Ureter (tissue), 1 donor: ENCODE measurements at places on chromosomes 5 and 9.

DNA sequence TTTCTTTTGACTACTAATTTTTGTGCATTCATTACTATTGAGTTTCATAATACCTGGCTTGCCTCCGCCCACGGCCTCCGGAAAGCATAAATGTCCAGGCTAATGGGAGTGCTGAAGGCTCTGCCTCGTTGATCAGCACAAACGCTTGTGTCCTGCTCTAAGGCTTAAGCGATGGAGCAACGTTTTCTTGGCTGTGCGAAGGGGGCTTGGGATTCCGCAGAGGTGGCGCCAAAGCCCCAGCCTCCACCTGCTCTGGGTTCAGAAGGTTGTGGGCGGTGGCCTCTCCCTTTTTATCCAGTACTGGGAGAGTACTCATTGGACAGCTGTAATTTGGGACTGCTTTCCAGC, 19.7 kb downstream of the ANXA2R start:
- DNase-seq: no peak

DNA sequence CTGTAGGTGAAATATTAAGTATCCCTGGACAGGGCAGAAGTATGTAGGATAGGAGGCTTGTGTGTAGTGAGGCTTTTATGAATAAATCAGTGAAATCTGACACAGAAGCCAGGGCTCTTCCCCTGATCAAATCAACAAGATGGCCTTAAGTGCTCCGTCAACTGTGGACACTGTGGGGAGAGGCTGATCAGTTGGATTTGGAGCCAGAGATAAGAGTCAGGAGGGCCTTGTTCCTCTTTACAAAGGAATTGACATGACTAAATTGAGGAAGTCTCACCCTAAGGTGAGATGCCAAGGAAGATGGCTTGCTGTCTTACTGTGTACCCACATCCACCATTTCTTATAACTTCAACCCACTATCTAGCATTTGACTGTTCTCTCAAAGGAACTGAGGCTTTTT, 91.6 kb upstream of the PRRC1 start:
- no peak for DNase-seq

- no peak for DNase-seq
Measured at GRCh38 chr5:169694091-169694625, 57.1 kb downstream of the DOCK2 start.

GRCh38 chr9:109401169-109401989, 80.5 kb upstream of the EPB41L4B start:
- DNase-seq: no peak

DNA sequence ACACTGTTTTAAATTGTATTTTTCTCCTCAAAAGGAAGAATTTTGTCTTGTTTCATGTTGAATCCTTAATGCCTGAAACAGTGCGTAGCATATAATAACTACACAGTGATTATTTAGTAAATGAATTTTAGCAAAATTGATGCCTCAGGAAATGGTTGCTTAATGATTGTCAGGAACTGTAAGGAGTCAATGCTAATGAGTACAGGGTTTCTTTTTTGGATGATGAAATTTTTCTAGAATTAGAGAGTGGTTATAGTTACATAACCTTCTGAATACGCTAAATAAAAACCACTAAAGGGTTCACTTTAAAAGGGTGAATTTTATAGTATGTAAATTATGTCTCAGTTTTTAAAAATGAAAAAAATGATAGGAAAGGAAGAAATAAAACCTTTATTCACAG, 14.9 kb downstream of the FAM151B start:
- DNase-seq: no peak

- DNase-seq: no peak
Measured at GRCh38 chr9:109797006-109797405, 17.0 kb downstream of the PALM2AKAP2 start.

DNA sequence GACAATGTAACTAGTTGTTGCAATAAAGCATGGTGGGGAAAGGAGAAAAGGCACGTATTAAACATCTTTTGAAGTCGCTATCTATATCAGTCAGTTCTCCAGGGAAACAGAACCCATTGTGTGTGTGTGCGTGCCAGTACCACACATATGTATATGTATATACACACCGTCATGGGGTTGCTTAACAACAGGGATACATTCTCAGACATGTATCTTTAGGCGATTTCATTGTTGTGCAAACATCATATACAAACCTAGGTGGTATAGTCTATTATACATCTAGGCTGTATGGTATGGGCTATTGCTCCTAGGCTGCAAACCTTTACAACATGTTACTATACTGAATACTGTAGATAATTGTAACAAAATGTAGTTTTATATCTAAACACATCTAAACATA, 2.3 kb downstream of the CDKN2B-AS1 start:
- no peak for DNase-seq

DNA sequence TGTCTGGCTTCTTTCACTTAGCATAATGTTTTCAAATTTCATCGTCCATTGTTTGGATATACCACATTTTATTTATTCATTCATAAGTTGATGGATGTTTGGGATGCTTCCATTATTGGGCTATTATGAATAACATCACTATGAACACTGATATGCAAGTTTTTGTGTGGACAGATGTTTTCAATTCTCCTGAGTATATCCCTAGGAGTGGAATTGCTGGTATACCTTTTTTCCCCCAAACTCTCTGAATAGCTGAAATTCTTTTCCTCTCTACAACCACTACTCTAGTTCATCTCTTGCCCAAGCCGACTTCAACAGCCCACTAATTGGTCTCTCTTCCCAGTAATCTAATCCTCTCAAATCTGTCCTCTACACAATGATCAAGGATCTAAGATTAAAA, 4.7 kb upstream of the ZFR start:
- DNase-seq: no peak

GRCh38 chr9:81824802-81825730, 103.2 kb upstream of the SPATA31D4 start:
- no peak for DNase-seq

- DNase-seq: no peak
Measured at GRCh38 chr5:32753051-32753450, 41.9 kb downstream of the NPR3 start.

- DNase-seq: no peak
Measured at GRCh38 chr5:106489004-106489403, 1181.7 kb downstream of the EFNA5 start.

DNA sequence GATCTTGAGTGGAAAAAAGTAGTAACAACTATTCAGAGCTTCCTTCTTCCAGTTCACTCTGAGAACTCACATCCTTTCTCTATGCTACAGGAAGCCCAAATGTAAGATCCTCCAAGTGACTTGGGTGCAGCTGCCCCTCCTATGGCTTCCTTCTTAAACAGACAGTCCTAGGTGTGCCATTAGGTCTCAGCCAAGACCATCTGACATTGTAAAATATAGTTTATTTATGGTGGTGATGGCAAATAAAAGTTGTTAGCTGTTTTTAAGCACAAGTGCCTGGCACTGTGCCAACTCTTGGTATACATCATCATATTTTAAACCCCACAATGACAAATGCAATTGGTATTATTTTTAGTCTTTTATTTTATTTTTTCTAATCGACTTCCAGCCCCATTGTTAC, 58.1 kb downstream of the TMEM252 start:
- DNase-seq: no peak

- DNase-seq: no peak
Measured at GRCh38 chr5:157362982-157363381, 97.0 kb upstream of the NIPAL4 start.

DNA sequence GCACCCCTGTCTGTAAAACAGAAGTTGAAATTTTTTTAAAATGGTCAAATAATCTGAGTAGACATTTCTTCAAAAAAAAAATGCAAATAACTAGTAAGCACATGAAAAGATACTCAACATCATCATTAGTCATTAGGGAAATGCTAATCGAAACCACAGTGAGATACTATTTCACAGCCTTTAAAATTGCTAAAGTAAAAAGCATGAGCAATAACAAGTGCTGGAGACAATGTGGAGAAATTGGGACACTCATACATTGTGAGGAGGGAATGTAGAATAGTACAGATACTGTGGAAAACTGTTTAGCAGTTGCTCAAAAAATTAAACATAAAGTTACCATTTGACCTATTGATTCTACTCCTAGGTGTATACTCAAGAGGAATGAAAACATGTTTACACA, 58.4 kb upstream of the RUSC2 start:
- no peak for DNase-seq

- no peak for DNase-seq
Measured at GRCh38 chr9:5231212-5231611, at the start of gene INSL4. Gene INSL4, plus strand, starts transcription at chr9:5231419. Its CDS starts 105 bp downstream, at chr9:5231524.

- DNase-seq: no peak
Measured at GRCh38 chr5:52024359-52024758, 641.1 kb downstream of the ISL1 start.

GRCh38 chr9:22446950-22447617, 460 bp downstream of the DMRTA1 start:
- no peak for DNase-seq

- no peak for DNase-seq
Measured at GRCh38 chr5:151495320-151495719, 47.9 kb downstream of the SLC36A1 start.
